Stimulated activated CD8-positive, alpha-beta memory T cell treated with anti-CD3 and anti-CD28 coated beads, Interleukin-4, amount 100 ng/mL, for 24 hours (primary cell): ENCODE measurements at places on chromosomes 13 and 19.

DNA sequence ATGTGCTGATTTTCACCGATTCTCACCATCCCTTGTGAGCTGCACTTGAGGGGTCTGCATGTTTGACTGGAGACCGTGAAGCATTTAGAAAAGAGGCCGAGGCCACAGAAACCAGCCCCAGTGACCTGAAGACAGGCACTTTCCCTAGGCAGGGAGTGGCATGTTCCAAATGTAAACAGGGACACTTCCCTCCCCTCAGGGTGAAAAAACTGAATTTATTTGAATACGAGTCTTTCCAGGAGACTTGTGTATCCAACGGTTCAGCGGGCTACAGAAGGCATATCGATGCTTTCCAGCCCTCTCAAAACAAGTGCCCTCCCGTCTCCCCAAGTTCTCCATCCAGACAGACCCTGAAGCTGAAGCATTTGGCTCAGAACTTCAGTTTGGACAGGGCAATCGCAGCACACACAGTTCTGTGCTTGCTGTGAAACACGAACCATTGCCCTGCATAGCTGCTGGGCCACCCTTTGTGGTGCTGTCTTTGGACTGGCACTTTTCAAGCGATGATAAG lies 106.1 kb downstream of the ZIC5 start:
- DNase-seq: no peak

DNA sequence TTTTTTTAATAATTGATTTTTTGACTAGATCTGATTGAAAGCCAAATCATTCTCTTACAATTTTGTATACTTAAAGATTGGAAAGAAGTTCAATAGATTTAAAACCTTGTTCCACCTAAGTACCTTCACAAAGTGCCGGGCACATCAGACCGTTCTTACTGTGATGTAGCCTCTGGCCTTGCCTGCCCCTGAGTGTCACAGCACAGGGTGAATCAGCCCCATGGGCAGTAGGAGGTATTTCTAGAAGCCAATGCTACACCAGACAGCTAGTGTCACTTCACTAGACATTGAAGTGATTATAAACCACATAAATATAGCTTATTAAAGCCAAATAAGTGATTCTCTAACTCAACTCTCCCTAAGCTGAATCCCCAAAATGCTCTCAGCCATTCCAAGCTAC lies 131.3 kb downstream of the LACC1 start:
- no peak for DNase-seq

DNA sequence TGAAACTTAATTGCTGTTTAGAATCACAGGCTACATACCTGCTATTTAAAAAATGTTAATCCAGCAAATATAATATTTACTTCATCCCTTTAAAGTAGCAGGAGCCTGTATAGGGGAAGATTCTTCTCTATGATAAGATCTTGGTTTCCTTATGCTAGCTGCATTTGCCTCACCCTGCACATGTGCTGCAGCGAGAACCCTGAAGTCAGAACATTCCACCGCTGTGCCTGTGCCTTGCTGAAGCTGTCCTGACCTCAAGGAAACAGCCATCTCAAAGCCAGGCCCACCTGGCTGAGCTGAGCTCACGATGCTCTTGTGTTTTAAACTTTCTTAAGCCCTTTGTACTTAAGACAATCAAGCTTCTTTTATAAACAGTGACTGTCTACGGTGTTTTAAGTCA lies 355.0 kb upstream of the PCDH20 start:
- no peak for DNase-seq

GRCh38 chr19:7395360-7396066 lies 46.8 kb downstream of the ARHGEF18 start:
- DNase-seq: no peak
